CD8-positive, alpha-beta memory T cell (primary cell): ENCODE measurements at places on chromosomes 13 and 19.
A peak's percentile ranks its signal among the peaks of the same experiment; 100 is the strongest.

- no peak for DNase-seq
These were observed 115.3 kb downstream of the LRCH1 start for GRCh38 chr13:46668302-46668720.

DNA sequence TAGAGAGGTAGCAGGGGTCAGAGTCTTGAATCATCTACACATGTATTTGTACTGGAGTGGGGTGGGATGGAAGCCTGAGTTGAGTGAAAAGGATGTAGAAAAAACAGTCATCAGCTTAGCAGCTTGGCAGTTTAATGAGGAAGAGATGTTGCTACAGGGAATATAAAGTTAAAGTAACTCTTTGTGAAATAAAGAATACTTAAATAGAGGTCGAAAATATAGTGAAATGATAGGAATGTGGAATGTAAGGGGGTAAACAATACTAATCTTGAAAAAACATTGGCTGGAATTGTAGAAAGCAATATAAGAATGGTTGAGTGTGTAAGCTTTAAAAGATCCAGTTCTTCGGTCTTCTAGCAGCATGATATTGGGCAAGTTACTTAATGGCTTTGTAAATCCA lies 22.7 kb downstream of the NUP58 start:
- DNase-seq = no peak

GRCh38 chr13:52899206-52899605 lies 50.8 kb upstream of the PCDH8 start:
- no peak for DNase-seq

DNA sequence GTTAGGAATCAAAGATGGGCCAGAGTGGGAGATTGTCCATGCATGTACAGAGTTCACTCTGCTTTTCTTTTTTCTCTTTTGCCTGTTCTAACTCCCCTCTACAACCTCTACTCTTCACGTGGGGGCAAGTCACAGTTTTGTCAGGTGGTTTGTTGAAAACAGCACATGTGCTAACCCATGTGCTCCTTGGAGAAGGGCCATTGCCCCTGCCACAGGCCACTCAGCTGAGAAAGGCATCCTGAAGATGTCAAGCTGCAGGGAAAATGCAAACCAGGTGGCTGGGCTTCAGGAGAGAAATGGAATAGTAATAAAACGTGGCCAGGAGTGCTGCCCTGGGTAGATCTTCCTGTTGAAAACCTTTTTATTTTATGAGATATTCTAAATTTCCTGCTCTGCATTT lies 35.3 kb upstream of the SLC10A2 start:
- DNase-seq = no peak

DNA sequence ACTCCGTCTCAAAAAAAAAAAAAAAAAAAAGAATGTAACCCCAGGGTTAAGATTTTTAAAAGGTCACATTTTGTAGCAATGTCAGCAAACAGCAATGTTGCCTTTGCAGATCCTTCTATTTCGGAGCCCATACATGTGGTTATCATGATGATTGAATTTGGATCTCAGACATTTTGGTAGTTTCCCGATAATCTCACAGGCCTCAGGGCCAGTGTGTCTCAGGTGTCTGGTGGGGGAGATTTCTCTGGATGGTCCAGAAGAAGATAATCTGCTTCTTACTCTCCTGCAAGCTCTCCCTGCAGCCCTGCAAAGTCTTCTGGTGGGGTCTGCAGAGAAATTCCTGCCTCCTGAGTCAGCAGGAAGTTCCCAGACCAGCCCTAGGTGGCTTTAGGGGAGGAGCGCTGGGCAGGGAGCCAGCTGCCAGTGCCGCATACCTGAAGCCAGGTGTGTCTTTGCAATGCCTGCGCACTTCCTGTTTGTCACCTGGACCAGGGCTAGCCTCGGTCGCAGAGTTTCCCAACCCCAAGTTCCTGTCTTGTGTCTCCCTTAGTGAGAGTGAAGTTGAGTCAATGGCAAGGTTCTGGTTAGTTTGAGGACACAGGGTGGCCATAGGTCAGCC lies 1.4 kb downstream of the SH2D3A start:
- DNase-seq = no peak

DNA sequence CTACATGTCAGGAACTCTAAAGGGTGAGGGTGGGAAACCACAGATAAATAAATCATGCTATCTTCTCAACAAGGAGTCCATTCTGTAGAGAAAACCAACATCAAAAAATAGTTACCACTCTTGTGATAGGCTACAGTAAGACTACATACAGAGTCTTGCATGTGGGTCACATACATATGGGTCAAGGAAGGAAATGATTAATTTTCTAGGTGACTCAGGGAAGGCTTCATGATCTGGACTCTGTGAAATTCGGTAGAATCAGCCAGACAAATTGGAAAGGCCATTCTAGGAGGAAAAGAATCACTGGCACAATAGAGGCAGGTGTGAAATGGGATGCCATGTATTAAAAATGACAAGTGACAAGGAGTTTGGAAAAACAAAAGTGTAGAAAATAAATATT lies 638.9 kb downstream of the LIG4 start:
- no peak for DNase-seq

GRCh38 chr13:37984357-37984756 lies 114.8 kb upstream of the TRPC4 start:
- no peak for DNase-seq

- no peak for DNase-seq
These were observed 22.4 kb downstream of the NAXD start for GRCh38 chr13:110637747-110638146.

- no peak for DNase-seq
These were observed 657.4 kb upstream of the ATXN8OS start for GRCh38 chr13:69450245-69450644.

GRCh38 chr13:78576261-78576660 lies 27.1 kb downstream of the POU4F1 start:
- DNase-seq = no peak

GRCh38 chr13:32316501-32316900 lies 1.2 kb downstream of the BRCA2 start:
- no peak for DNase-seq

GRCh38 chr13:112615391-112615790 lies 27.4 kb upstream of the TUBGCP3 start:
- DNase-seq = no peak

DNA sequence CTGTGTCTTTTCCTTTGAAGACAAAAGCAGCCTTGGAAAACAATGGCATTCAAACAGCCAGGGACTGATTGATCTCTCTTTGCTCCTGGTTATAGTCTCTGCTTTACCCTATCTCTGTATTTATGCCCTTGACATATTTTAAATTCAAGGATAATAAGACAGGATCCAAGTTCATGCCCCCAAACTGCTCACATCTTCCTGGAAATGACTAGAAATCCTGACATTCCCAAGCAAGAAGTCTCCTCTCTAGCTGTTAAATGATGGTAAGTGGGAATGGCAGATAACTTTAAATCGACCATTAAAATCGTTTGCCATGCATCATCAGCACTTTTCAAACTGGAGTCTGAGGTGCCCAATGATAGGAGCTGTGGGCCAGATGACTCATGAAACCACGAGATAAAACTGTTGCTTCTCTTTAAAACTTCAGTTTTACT lies 435.6 kb downstream of the FOXO1 start:
- DNase-seq = no peak

DNA sequence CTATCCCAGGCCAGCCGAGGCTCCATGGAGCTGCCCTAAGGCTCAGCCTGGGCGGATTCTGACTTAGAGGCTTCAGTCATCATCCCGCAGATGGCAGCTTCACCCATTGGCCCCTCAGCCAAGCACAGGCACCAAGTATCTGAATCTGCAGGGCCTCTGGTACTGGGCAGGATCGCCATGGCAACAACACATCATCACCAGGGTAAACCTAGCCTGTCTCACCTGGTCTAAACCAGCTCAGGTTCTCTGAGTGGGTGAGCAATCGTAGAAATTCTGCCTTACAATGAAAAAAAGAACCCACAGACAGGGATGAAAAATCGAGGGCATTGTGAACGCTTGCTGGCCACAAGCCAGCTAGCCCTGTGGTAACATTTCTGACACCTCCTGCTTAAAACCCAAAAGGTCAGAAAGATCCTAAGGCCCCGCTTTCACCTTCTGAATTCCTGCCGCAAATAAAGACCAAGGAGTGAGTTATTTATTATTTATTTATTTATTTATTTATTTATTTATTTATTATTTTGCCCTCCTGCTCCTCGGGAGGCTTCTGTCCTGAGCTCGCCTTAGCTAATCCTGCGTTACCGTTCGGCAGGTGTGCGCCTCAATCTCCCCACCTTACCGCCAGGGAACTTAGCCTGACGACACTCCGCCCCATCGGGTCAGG lies 12.0 kb upstream of the CEACAM21 start:
- DNase-seq = peak; percentile 71

- DNase-seq = no peak
These were observed 38.4 kb upstream of the ADGRE1 start for GRCh38 chr19:6848986-6849385.

DNA sequence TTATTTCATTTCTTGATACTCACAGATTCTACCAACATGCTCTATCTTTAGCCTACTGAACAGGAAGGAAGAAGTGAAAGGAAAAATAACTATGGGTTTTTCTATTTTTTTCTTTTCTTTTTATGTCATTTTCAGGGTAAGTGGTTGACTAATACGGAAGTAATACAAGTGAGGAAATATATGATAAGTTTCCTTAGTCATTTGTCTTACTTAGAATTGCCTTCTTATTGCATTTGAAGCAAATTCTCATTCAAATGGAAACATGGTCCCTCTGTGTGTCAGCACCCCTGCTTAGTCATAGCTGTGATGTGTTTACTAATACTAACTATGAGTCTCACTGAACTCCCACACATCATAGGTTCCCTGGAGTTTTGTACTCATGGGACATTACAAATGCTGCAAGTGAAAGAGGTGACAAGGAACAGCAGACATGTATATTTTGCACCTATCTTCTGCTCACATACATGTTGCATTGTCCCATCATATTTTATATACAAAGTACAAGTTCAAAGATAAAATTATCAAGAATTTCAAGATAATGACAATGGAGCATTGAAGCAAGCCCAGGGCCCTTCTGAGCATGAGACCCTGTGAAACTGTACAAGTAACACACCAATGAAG lies 60.1 kb downstream of the DCT start:
- no peak for DNase-seq

DNA sequence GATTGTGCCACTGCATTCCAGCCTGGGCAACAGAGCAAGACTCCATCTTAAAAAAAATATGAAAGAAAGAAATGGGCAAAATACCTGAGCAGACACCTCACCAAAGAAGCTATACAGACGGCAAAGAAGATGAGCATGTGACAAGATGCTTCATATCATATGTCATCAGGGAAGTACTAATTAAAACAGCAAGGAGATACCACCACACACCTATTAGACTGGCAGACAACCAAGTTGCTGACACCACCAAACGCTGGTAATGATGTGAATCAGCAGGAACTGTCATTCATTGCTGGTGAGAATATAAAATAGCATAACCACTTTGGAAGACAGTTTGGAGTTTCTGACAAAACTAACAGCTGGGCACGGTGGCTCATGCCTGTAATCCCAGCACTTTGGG lies 11.5 kb upstream of the TFDP1 start:
- DNase-seq = no peak

DNA sequence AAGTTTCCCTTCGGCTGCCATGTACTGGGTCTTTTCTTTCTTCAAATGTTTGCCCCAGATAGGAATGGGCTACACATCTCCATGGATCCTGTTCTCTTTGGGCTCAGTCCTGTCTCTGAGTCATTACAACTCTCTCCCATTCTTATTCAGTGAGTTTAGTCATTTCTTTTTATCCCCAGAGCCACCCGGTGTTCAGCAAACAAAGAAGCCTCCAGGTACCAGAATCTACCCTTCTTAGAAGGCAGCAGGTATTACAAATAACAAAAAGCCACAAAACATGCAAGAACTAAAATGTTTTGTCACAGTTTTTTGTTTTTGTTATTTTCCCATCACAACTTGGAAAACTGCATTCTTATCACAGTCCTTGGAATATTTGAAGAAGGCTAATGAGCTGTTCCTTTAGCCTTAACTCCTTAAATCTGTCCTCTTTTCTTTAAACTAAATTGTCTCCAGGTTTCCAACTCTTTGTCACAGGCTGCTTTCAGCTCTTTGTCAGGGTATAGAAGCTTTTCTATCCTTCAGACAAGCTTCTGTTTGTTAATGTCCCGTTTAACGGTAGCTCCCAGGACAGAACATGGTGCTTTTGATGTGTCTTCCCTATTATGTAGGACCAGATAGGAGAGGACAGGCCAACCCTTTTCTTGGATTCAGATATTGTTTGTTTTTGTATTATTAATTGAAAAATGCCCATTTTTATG lies 215.5 kb upstream of the HTR2A start:
- DNase-seq = no peak

DNA sequence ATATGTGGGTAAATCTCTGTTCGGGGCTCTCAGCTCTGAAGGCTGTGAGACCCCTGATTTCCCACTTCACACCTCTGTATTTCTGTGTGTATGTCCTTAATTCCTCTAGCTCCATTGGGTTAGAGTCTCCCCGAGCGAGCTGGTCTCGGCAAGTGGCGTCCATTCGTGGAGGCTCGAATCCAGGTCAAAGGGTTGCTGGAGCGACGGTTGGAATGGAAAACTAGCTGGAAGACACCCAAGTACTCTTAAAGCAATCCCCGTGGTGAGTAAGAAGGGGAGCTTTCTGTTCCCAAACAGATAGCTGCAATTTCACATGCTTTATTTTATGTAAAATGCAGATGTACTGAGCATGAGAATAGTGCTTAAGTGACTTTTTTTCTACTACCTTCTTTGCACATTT lies 277.5 kb upstream of the SGCG start:
- no peak for DNase-seq

- DNase-seq = no peak
These were observed 9.4 kb upstream of the SPC24 start for GRCh38 chr19:11164879-11165406.

DNA sequence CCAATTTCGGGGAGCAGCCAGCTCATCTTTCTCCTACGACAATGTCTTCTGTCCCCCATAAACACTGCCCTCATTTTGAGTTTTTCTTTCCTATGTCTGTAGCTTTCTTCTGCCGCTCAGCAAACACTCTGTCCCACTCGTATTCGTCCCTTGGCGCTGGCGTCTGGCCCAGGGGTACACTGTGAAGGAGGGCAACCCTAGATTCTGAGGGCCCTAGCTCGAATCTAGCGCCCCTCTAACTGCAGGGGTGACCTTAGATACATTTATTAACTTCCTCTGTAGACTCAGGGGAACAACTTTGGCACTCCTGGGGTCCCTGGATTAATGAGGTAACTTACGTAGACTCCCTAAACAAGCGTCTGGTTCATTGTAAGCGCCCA lies 677 bp upstream of the LRCH1 start:
- DNase-seq = no peak

DNA sequence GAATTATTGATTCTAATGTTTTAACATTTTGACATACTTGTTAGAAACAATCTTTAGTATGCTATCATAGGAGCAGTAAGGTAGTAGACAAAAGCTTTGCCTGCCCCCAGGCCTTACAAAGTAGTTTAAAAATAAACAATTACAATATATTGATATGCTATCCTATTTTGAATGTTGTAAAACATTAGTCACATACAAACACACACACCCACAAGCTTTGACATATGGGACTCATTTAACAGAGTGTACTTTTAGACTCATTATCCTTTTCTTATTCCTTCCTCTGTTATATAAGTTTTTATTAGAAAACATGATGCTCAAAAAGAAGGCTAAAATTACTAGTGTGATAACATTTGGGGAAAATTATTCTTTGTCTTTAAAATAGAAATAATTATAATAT lies 33.5 kb downstream of the UCHL3 start:
- DNase-seq = no peak

GRCh38 chr19:43318203-43318602 lies 35.3 kb upstream of the CD177 start:
- DNase-seq = no peak
